ENCODE measurements at places on chromosomes 1 and 21.
A peak's percentile ranks its signal among the peaks of the same experiment; 100 is the strongest.

DNA sequence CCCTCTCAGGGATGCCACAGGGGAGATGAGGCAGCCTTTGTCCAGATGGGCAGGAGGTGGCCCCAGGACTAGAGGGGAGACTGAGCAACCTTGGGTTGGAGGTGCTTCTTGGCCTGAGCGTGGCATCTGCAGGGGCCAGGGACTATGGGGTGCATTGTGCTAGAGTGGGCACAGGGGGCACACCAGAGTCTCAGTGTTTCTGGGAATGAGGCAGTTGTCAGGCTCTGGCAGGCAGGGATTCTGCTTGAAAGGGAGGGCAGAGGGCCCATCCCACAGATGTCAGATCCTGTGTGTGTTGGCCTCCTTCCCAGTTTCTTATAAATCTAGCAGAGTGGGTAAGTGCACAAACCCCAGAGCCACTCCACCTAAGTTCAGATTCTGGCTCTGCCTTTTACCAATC lies 13.7 kb downstream of the LGR6 start:
- DNase-seq = no peak

DNA sequence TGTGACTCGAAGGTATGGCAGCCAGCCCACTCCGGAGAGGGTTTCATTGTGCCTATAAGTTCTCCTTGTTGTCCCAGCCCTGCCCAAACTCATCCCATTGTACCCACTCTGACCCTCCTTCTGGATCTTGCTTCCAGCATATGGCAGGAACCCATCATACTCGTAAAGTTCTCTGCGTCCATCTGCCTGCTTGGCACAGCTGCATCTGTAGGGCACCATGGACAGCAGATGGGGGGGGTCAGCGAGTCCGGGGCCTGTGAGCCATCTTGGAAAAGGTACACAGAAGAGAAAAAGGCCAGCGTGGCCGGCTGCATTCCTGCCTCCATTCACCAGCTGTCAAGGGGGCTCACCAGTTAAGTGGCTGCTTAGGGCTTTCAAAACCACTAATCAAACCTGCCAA lies 94.9 kb upstream of the IGSF21 start:
- no peak for DNase-seq

- peak; percentile 90 for DNase-seq
Observed at GRCh38 chr1:64469977-64470664, at the start of gene CACHD1. TSS of gene CACHD1 (plus strand) at chr1:64470129. CDS start at chr1:64470745, 616 bp downstream.

DNA sequence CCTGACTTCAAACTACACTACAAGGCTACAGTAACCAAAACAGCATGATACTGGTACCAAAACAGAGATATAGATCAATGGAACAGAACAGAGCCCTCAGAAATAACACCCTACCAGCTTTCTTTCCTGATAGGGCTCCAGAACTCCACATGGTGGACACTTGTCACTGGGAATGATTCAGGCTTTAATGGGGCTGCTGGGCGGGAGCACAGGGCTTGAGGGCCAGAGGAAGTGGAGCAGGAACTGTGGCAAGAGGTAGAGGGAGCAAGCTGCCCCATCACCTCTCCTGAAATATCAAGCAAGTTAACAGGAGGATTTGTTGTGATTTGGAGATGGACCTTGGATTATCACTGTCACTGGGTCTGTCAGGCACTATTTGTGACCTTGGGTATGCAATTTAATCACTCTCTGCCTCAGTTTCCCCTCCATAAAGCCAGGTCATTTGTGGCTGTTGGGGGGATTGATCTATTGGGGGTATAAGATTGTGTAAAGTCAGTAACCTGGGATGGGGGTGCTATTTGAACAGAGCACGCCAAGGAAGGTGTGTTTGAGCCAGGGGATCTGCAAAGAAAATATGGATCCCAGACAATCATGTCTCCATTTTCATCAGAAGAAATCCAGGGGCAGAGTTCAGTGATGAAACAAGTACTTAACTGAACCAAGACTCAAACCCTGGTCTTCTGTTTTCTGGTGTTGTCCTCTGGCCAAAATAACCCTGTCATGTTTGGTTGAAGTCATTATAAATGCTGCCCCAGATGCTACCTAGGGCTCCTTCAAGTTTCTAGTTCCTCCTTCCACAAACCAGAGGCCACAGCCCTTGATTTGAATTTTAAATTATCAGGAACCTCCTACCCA lies 25.2 kb downstream of the ETS2 start:
- DNase-seq = no peak

DNA sequence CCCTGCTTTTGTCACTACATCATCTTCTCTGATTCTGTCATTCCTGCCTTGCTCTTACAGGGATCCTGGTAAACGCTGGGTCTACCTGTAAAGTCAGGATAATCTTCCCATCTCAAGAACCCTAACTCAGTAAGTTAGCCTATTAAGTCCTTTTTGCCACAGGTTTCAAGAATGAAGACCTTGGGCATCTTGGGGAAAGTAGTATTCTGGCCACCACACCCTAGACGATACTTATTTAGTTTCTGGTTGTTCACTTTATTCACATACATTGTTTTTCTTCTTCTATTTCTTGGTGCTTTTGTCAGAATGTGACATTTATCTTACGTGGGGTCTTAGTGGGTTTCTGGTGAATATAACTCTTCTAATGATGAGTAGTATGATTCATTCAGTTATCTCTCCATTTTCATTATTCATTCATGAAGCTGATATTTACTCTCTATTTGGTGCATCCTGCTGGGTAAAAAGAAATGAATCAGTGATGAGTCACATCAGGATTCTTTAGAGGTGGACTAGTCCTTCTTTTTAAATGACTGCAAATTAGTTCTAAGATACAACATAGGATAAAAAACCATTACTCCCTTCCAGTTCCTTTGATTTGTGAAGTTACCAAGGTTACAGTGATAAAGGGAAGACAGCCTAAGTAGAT lies 514.4 kb upstream of the B3GALT2 start:
- no peak for DNase-seq

GRCh38 chr1:59532102-59532501 lies 235.2 kb downstream of the FGGY start:
- no peak for DNase-seq

DNA sequence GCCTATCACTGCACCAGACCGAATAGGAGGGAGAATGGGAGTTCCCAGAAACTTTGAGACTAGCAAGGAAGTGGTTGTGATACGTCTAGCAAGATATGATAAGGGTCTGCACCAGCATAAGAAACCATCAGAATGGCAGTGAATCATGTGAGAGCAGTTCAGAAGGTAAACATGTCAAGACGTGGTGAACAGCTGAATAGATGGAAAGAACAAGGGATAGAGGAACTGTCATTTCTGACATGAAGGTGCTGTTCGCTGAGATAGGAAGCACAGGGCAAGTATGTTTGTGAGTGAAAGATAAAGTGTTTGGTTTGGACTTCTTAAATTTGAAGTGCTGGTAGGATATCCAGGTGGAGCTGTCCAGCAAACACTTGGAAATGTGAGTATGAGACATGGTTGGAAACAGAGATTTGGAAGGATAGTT lies 1.1 kb upstream of the AGO1 start:
- DNase-seq = no peak

GRCh38 chr1:234938135-234938534 lies 190.5 kb downstream of the TOMM20 start:
- DNase-seq = no peak

DNA sequence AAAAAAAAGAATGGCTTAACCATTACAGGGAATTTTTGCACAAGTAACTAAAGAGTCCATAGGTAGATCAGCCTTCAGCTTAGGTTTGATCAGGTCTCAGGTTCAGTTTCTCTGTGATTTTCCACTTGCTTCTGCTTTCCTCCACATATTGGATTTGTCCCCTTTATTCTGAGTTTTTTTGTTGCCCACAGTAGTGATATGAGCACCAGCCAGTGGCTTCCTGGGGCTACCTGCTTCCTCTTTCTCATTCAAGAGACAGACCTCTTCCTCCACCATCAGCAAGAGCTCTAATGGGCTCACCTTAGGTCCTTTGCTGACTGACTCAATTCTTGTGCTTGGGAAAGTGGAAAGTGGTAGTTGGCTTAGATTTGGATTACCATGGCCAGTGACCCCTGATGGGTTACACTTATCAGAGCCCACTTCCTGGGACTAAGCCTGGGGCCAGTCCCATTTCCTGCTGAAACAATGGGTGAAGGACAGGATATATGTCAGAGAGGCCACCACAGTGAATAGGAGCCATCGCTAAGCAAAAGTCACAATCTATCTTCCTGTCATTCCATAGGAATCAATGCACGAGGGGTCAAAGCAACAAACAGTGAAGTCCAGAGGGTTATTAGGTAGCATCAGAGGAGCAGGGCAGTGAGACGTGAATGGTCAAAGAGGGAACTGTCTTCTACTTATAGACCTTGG lies 12.8 kb upstream of the PLA2G2E start:
- DNase-seq = no peak

DNA sequence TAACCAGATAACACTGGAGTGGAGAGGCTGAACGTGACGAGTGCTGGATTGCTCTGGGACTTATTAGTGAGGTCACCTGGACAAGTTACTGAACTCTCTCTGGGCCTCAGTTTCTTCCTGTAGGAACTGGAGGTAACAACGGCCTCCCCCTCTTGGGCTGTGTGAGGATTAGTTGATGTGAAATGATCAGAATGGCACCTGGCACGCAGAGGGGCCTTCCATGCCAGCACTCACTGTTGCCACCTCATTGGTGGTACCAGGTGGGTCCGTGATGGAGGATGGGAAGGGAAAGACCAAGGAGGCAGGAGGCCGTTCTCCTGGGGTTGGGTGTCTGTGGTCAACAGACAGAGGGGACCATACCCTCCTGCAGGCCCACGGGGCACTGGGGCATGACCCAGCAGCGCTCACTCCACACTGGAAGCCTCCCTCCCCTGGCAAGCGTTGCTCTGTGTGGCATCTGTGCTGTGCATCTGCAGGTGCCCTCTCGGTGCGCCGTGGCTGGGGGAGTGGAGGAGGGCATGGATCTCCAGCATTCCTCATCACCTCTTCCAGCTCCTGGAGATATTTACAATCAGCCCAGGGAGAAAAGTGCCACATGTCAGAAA lies 349.5 kb upstream of the VAMP3 start:
- no peak for DNase-seq

GRCh38 chr1:17822741-17823426 lies 67.8 kb downstream of the ACTL8 start:
- peak; percentile 46 for DNase-seq

DNA sequence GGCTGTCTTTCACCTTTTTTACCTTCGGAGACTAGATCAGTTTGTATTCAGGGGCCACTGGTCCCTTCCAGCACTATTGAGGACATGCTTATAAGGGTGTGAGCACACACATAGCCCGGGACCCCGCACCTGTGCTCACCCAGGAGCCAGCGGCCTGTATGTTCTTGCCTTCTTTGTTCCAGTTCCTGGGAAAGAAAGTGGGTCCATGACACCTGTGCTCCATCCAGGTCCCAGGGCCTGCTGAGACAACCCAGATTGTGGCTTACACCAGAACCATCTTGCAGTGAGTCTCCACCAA lies 207.8 kb downstream of the TOMM20 start:
- DNase-seq = no peak

GRCh38 chr1:246000638-246001015 lies 506.5 kb downstream of the SMYD3 start:
- no peak for DNase-seq

- DNase-seq = no peak
Observed at GRCh38 chr1:194233069-194233468, 1046.7 kb upstream of the B3GALT2 start.

GRCh38 chr21:42261829-42262200 lies 42.9 kb downstream of the ABCG1 start:
- DNase-seq = no peak

DNA sequence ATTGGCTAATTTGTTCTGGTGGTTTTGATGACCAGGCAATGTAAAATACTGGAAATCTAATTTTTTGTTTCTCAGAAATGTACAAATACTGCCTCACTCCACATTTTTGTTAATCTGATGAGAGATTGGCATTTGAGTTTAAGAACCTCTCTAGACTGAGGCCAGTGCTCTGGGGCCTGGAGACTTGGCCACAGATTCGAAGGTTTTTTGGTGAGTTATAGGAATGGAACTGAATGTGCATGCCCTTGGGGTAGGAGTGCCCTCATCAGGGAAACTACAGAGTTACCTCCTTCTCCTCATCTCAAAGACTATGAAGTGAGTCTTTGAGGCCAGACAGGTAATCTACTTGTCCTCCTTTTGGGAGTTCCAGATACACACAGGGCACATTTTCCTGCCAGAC lies 347.9 kb downstream of the LTN1 start:
- no peak for DNase-seq

GRCh38 chr1:22930240-22930912 lies 42.3 kb downstream of the LACTBL1 start:
- DNase-seq = no peak

- DNase-seq = no peak
Observed at GRCh38 chr1:217333939-217334338, 297.0 kb downstream of the GPATCH2 start.

- peak; percentile 57 for DNase-seq
Observed at GRCh38 chr1:2595261-2595811, 8.8 kb downstream of the PRXL2B start.

DNA sequence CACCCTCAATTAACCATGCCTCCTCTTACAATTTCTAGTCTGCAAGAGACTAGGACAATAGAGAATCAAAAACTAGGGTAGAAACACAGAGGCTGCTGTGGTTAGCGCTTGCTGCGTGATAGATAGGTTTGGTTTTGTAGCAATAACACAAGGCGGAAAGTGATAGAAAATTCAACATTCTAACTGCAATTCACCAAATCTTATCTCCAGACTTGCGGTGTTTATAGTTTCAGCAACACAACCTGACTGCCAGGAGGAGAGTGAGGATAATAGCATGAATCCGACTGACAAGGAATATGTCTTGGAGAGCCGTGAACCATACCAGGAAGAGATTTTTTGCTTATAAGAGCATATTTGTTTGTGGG lies 30.7 kb upstream of the IFNAR2 start:
- no peak for DNase-seq

GRCh38 chr1:157137408-157138219 lies 581 bp downstream of the ETV3 start:
- no peak for DNase-seq

DNA sequence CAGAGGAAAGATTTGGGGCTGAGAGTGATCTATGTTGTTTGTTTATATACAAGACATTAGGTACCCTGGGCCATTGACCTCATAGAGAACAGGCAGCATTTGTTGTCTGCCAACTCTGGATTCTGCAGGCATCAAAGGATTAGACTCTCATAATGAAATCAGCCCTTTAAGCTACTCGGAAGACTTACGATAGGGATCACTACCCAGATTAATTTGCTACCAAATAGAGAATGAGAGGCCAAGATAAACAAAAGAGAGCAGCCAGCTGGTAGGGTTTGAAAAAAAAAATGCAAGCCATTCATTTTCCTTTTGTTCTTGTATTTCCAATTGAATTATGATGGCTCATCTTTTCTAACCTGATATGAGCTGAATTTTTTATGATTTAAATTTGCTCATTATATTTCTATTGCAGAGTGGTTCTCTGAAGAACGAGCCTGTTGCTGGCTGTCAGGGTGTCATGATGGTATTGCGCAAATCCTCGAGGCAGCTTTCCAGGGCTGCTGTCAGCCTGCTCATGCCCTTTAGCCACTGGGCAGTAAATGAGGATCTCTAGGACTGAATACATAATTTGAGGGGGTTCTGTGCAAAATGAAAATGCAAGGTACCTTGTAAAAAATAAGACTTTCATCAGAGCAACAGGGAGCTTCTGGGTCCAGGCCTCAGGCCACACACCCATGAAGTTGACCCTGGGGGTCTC lies 116.4 kb upstream of the KCNJ15 start:
- peak; percentile 73 for DNase-seq

- peak; percentile 72 for DNase-seq
Observed at GRCh38 chr1:10724052-10724494, 72.4 kb downstream of the CASZ1 start.

Data from Right ventricle myocardium inferior (tissue), 1 donor.